ENCODE measurements at places on chromosomes 5 and 9.

DNA sequence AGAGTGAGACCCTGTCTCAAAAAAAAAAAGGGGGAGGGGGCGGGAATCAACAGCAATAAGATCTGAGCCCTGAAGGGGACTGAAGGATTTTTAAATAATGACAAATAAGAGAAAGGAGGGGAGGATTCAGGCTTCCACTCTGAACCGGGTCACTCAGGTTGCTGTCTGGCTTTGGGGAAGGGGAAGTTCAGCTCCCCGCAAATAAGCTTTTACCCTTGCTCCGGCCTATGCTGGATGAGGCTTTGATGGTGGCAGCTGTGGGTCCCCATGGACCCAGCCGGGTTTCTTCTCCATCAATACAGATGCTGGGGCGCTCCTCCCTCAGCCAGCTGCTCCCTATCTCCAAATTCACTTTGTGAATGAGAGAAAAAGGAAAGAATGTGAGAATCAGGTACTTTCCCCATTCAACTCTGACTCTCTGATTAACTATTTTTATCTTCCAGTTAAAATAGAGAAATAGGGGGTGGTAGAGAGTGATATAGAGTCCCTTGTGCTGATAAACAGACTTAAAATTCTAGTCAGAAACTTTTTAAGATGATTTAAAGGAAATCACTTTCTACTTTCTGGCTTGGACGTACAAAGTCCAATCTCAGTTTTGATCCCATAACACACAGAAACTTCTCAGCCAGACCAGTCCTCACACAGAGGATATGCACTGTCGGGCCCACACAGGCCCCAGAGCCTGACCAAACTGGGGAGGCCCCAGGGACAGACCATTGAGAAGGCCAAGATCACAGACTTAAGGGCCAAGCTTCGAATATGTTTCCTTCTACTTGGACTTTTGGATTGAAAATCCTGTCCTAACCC lies 39.6 kb downstream of the C5orf15 start:
- no peak for DNase-seq

- no peak for DNase-seq
Measured at GRCh38 chr5:1997640-1998347, 115.1 kb upstream of the IRX4 start.

GRCh38 chr9:27514551-27514950 lies 9.5 kb upstream of the IFNK start:
- no peak for DNase-seq

DNA sequence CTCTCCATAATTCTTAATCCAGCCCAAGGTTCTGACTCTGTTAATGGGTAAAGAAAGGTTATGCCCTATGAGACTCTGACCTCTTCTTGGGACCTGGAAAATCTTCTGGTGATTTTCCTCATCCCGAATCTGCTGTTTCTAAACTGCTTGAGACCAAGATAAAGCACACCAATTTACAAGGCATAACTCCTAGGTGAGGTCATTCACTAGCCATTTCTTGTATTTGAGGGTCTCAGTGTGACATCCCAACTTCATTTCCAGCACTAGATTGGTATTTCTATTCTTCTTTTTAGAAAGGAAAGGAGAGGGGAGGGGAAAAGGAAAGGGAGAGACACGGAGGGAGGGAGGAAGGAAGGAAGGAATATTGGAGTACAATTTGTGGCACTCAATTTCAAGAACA lies 51.6 kb downstream of the SLC1A1 start:
- no peak for DNase-seq
